ENCODE measurements at places on chromosomes 7 and 10.

GRCh38 chr10:70549962-70550458, 52.5 kb downstream of the PRF1 start:
- peak; percentile 79 for DNase-seq

GRCh38 chr7:10918093-10918590, 55.5 kb upstream of the PHF14 start:
- no peak for DNase-seq

DNA sequence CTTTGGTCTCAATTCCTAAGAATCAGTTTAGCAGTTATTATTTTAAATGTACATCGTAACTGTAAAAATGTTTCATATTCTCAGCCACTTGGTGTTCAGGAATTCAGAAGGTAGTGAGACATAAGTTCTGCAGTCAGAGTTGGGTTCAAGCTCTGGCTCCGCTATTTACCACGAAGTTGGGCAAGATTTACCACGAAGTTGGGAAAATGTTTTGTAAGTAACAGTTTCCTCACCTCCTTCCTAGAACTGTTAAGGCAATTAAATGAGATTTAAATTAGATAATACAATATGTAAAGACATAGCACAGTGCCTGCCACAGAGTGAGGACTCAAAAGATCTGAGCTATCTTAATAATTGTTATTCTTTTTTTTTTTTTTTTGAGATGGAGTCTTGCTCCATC, 16.3 kb upstream of the ABLIM1 start:
- DNase-seq, result peak; percentile 56

- DNase-seq, result no peak
These were observed 60.9 kb upstream of the RAPGEF5 start for GRCh38 chr7:22417841-22418240.

- DNase-seq, result no peak
These were observed 10.2 kb upstream of the TMEM248 start for GRCh38 chr7:66910789-66911188.

- no peak for DNase-seq
These were observed 63.7 kb upstream of the BAIAP2L1 start for GRCh38 chr7:98464558-98464940.

DNA sequence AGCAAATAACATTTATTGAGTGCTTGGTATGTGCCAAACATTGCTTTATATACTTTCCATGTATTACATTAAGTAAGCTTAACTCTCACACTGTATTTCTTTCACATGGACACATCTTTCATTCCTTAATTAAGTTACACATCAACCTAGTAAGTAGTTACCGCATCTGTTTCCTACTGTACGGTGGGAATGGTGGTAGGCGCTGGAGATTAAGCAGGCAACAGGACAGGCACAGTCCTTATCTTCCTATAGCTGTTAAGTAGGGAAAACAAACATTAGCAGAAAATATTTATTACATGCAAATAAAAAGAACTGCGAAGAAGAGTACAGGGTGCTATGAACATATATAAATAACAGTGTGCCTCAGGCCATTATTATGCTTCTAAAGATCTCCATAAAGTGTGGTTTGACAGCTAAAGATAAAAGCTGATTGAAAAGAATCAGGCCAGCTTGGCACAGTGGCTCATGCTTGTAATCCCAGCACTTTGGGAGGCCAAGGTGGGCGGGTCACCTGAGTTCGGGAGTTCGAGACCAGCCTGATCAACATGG, 105.0 kb downstream of the SUGCT start:
- DNase-seq, result no peak

DNA sequence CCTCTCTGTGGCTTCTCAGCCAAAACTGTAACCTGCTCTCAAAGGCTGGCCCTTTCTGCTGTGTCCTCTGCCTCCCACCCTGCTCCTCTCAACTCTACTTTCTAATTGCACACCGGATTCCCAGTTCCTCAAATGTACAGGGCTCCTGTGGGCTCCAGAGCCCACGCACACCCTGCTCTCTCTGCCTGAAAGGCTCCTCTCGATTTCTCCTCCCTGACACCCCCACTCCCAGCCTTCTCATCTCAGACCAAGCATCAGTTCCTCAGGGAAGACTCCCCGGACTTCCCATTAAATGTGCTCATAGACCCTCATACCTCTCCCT, 111.7 kb upstream of the STEAP1B start:
- DNase-seq, result no peak

GRCh38 chr10:11555556-11555955, 55.9 kb downstream of the USP6NL start:
- DNase-seq, result no peak

- DNase-seq, result no peak
These were observed 15.0 kb upstream of the CXCL12 start for GRCh38 chr10:44399659-44400451.

GRCh38 chr10:50224330-50224952, 26.9 kb downstream of the ASAH2 start:
- peak; percentile 86 for DNase-seq

GRCh38 chr10:70588255-70588654, 14.3 kb downstream of the PRF1 start:
- DNase-seq, result no peak

DNA sequence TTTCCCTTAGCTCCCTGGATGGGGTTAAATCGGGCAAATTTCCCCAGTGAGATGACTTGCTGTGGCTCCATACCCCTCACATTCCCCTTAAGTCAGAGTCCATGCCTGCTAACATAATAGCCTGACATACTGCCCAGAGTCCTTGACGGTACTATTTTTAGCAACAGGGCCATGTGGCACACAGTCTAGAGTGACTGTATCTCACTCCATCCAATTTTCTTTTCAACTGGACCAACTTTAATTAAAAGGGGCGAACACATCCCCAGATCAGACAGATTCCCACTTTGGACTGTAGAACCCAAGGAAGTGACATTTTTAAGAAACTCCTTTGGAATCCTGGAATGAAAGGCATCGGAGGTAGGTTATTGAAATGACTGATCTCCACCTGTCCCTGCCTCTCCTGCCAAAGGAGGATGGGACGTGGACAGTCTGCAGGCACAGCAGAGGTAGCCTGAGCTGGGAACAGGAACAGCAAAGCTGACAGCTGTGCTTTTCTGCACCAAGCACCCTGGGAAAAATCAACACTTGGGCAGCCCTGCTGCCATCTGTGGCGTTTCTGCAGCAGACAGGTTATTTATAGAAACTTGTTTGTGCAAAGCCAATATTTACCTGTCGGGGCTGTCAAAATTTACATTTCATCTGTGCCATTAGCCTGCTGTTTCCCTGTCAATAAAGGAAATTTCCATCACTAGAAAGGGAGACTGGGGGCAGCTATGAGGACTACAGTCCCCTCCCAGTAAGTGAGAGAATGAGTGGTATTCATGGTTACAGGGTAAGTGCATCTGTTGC, 221.5 kb upstream of the AOAH start:
- DNase-seq, result no peak

DNA sequence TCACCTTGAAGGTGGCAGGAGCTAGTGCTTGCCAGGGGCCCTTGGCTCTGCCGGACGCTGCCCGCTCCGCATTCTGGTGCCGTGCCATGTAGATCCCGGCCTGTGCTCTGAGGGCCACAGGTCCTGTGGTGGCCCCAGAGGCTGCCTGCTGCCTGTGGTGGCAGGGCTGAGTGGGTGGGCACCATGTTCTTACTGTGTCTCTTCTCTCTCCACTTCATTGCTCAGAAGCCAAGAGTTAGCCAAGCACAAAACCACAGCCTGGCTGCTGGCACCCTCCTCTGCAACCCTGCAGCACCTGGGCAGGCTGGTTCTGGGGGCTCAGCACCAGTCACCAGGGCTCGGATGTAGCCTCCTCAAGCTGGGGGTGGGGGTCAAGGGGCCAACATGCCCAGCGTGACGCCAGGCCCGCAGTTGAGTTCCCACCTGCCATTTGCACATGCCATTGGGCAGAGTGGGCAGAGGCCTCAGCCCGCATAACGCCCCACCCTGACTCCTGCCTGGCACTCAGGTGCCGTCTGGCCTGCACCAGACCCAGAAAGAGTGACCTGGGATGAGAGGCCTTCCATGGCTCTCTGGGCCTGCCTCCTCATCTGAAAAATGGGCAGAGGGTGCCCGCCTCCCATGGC, 16.3 kb downstream of the ZMIZ1 start:
- DNase-seq, result no peak

DNA sequence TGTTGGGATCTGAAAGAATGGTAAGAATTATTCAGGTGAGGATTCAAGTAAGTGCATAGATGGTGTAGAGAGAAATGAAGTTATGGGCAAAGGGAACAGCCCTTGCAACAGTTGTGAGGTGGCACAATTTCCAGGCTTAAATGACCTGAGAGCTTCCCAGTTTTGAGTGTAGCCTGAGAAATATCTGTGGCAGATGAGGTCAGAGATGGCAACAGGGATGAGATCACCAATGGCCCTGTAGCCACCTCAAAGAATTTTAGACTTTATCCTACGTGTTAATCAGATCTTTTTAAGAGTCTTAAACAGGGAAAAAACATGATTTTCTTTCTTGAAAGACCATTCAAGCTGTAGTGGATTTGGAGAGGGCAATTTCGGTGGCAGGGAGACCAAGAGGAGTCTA, 1.9 kb upstream of the NRF1 start:
- DNase-seq, result no peak

DNA sequence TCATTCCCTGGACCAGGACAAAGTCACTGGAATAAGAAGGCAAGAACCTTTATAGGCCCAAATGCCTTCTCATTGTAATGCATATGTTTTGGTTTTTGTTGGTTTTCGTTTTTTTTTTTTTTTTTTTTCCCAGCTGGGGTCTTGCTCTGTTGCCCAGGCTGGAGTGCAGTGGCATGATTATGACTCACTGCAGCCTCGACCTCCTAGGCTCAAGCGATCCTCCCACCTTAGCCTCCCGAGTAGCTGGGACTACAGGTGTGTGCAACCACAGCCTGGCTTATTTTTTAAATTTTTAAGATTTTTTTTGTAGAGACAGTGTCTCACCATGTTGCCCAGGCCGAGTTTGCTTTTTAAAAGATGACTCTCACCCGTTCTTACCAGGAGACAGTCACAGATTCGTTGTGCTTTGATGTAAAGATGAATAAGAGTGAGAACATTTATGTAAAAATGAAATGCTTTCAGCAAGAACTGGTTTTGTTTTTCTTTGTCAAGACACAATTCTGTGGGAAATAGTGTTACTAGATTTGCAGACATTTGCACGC, 7.6 kb downstream of the IQCE start:
- DNase-seq, result no peak

DNA sequence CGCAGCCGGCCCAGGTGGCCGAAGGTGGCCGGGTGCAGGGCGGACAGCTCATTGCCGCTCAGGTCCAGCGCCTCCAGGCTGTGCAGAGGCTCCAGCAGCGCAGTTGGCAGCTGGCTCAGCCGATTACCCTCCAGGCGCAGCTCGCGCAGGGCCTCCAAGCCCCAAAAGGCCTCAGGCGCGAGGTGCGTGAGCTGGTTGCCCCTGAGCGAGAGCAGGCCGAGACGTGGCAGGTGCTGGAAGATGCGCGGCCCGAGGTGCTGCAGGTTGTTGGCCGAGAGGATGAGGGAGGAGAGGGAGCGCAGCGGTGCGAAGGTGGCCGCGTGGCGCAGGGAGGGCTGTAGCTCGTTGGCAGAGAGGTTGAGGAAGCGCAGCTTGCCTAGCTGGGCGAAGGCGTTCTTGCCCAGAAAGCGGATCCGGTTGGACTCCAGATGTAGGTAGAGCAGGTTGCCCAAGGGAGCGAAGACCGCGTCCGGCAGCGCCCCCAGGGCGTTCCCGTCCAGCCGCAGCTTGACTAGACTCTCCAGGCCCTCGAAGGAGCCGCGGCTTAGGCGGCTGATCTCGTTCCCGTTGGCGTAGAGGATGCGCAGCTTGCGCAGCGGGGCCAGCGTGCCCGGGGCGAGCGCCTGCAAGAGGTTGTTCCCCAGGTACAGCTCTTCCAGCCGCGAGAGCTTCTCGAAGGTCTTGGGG, 923 bp downstream of the TRIL start:
- DNase-seq, result peak; percentile 49
